Progenitor cell of endocrine pancreas (in vitro differentiated cells): ENCODE measurements at places on chromosomes 13 and 19. TPM values are rescaled to one million over a fixed set of nuclear protein-coding genes. Genes with fewer than 3 reads are reported as not detected.

- no peak for DNase-seq
Observed at GRCh38 chr19:45587873-45588272, 3.3 kb upstream of the OPA3 start.

GRCh38 chr13:39521701-39522100 is 81.3 kb downstream of the LHFPL6 start:
- DNase-seq = no peak

The NECTIN2 gene
- total RNA-seq = 201 and 203 TPM in 2 replicates

DNA sequence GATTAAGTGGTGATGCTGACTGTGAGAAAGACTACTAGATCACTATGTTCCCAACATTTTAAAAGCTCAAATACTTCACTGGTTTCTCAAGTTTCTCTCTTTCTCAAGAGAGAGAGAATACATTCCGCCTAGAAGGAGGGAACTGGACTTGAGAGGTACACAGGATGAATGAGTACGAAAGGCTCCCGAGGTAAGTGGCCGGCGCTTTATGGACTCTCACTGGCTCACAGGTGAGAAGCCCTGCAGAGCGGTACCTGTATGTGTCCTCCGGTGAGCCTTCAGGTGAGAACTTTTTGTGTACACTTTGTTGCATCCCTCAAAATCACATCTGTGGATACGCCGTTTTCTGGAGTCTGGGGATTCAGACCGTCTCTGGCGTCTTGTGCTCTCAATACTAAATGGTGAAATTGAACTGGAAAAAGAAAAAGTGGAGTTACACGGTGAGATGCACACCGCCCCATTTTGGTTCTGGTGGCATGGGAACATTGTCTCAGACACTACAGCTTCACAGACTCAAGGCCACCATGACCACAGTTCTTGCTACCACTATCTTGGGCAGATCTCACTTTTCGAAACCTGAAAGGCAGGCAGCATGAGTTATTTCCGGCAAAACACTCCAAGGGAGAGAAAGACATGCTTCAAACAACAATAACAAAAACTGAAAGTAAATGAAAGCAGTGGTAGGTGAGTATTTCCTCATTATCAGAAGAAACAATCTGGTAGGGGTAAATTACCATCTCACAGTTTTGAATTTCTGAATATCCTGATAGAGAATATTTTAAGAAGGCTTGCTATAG is 418.9 kb downstream of the KLF12 start:
- no peak for DNase-seq

The KLK12 gene
- total RNA-seq = 0.44 and 1.0 TPM in 2 replicates

DNA sequence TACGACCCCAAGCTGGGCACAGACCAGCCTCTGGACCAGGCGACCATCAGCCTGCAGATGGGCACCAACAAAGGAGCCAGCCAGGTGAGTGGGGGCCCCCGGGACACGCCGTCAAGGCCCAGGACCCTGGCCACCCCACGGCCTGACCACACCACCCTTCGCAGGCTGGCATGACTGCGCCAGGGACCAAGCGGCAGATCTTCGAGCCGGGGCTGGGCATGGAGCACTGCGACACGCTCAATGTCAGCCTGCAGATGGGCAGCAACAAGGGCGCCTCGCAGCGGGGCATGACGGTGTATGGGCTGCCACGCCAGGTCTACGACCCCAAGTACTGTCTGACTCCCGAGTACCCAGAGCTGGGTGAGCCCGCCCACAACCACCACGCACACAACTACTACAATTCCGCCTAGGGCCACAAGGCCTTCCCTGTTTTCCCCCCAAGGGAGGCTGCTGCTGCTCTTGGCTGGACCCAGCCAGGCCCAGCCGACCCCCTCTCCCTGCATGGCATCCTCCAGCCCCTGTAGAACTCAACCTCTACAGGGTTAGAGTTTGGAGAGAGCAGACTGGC is 9.6 kb downstream of the ELOF1 start:
- DNase-seq = no peak

The CBARP gene
- 12.4 and 13.0 TPM in 2 replicates for total RNA-seq

GRCh38 chr13:51778392-51778791 is 25.6 kb downstream of the DHRS12 start:
- DNase-seq = no peak

GRCh38 chr19:38201731-38202130 is 22.3 kb downstream of the DPF1 start:
- DNase-seq = no peak

The NDFIP2 gene
- 53.8 and 57.4 TPM in 2 replicates for total RNA-seq

DNA sequence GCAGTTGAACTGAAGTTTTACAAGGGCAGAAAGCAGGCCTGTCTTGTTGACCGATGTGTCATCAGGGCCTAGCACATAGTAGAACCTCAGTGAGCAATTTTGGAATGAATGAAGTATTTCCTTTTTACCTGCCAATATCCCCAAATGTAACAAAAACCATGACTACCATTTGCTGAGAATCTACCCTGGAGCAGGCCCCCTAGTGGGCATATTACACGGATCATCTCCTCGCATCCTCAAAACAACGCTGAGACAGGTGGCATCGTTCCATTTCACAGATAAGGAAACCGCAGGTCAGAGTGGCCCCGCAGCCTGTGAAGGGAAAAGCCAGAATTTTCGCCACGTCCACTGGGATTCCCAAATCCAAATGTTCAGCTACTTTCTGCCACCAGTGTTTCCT is 77.9 kb downstream of the CACNA1A start:
- DNase-seq = no peak

The RAB20 gene
- total RNA-seq = 3.8 and 4.0 TPM in 2 replicates
